Effector CD4-positive, alpha-beta T cell (primary cell): ENCODE measurements at places on chromosomes 16 and 17.

GRCh38 chr17:39080421-39081078 lies 70.9 kb downstream of the PLXDC1 start:
- no peak for DNase-seq

GRCh38 chr17:10224582-10225195 lies 26.3 kb upstream of the GAS7 start:
- no peak for DNase-seq

DNA sequence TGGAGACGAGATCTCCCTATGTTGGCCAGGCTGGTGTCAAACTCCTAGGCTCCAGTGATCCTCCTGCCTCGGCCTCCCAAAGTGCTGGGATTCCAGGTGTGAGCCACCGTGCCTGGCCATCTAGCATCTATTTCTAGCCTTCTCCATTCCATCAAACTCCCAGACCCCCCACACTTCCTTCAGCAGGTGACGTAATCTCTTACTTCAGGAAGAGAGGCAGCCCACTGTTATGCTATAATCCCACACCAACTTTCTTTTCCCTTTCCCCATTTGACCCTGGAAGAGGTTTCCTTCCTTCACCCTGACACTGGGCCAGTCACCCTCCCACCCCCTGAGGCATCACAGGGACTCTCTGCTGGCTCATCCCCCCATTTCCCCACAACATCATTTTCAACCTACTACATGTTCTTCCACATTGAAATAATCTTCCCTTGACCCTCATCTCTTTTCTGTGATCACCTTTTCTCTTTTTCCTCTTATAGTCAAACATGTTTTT lies 7.6 kb downstream of the ITGA2B start:
- no peak for DNase-seq

- no peak for DNase-seq
Measured at GRCh38 chr17:57534863-57535248, 210.2 kb downstream of the CCDC182 start.

- DNase-seq: no peak
Measured at GRCh38 chr16:78955206-78955605, 645.3 kb downstream of the MAF start.

GRCh38 chr17:65131946-65132345 lies 5.2 kb upstream of the RGS9 start:
- DNase-seq: no peak

- DNase-seq: no peak
Measured at GRCh38 chr16:1033128-1033679, 39.3 kb upstream of the SSTR5 start.

GRCh38 chr17:77242118-77242851 lies 101.5 kb downstream of the SEC14L1 start:
- no peak for DNase-seq

GRCh38 chr16:88939972-88940861 lies 36.8 kb downstream of the CBFA2T3 start:
- no peak for DNase-seq
